ENCODE measurements at places on chromosomes 4 and X.

DNA sequence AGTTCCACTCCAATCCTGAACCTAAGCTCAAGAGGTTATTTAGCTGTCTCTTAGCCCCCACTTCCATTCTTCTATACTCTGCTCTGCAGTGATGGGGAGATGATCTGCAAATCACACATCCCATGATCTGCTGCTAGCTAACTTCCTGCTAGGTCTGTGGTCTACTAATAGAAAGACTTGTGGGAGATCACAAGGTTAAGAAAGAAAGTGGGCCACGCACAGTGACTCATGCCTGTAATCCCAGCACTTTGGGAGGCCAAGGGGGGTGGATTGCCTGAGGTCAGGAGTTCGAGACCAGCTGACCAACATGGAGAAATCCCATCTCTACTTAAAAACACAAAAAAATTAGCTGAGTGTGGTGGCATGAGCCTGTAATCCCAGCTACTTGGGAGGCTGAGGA is 471.1 kb upstream of the NWD2 start:
- no peak for DNase-seq

- DNase-seq = no peak
These were observed 34.5 kb downstream of the RNF175 start for GRCh38 chr4:153725136-153725830.

DNA sequence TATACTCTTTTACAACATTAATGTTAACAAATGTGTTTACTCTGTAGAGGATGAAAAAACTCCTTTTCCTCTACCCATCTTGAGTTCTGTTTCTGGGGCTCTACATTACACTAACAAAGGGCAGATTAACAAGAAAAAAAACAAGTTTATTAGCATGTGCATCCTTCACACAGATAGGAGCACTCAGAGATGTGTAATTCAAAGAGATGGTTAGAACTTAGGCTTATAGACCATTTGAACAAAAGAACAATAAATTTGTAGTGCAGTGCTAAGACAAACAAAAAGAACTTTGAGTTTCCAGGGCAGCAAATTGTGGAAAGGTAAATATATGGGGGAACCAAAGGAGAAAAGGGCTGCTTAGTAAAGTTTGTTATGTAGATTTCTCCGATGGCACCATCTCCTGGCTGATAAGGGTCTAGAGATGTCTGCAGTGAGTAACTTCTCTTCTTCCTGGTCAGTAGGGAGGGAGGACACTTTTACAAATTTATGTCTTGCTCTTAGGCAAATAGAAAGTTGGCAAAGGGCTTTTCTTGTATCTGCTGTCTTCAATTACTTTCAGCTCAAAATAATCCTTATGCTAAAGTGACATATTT is 1249.9 kb upstream of the TENM3 start:
- DNase-seq = no peak

DNA sequence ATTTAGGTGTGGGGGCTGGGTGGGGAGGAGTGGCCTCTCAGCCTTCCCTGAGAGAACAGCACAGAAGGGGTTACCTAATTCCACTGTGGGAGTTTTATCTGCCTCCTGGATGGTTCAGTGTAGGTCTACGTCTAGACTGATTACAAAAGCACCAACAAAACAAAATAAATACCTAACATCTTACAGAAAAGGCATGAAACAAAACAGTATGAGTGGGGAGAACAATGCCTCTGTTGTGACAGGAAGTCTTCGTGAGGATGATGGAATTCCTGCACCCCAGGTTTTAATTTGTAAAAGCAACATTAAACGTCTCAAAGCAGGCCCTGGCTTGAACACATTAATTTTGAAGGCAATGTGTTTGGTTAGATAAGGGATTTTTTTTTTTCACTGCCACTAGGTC is 112.1 kb upstream of the GPC4 start:
- DNase-seq = no peak

DNA sequence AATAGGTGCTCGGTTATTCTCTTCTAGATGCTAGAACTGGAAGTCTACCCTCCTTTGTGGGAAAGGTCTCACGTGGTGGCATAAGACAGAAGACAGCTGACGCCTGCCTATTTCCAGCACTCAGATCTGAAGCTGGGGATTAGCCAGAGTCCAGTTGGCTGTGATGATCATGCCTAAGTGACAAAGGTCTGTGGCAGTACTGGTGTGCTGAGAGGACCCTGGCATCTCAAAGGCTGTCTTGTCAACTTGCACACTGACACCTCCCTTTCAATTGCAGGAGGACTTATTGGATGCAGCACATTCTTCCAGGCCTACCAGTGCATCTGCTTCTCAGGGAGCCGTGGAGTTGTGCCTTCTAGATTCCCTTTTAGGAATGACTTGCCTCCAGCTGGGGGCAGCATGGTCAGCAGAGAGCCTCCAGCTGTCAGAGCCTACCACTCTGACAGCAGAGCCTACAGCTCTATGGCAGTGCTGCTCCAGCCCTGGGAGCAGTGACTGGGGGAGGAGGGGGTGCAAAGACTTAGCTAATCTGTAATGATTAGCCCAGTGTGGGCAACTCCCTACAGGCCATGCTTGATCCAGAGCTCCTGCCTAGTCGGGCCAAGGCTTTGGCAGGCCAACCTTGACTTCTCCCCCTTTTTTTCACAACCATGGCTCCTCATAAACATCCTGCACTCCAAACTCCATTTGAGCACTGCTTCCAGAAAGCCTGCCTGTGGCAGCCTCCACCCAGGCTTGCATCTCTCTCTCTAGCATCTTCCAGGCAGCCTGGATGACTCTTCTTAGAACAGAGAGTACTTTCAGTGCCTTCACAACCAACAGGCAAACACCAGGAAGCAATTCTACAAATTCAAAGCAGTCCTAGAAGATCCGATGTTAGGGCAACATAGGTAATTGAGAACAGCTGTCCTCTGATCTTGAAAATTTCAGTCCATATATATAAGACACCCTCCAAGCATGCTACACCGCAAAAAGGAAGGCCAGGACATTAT is 13.8 kb upstream of the FGFBP2 start:
- DNase-seq = no peak

DNA sequence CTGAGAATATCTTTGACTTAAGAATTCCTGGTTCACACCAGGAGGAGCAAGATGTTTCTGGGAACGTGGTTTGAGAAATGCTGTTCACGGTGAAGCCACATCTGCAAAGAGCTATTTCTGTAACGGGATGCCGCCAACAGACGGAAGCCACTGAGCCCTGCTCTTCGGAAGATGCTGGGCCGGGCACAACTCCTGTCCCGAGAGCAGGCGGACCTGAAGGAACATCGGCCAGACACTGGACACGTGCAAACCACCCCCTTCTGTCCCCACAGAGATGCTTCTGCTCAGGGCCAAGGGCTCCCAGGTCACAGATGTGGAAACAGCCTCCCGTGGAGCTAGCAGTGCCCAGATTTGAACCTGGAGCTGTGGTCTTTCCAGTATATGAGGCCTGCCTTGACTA is 24.3 kb downstream of the HMX1 start:
- DNase-seq = no peak

- no peak for DNase-seq
These were observed 67.4 kb downstream of the DMP1 start for GRCh38 chr4:87717276-87718031.

DNA sequence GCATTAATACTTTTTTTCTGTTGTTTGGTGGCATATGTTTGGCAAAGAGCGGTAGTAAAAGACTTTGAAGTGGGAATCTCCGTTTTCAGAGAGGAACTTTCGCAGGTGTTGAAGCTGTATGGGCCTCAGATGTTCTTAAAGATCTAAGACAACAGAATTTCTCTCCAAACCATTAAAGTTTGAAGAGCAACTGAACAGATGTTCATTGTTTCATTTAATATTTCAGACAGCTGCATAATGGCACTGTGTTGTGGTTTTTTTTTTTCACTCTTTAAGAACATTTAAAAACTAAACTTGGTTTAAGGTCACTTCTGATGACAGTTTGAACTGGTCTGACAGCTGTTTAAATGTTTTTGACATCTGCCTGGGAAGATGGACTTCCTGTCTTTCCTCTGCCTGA is 882.7 kb upstream of the PCDH10 start:
- DNase-seq = no peak

GRCh38 chr4:184620212-184620867 is 28.9 kb downstream of the CASP3 start:
- DNase-seq = no peak

GRCh38 chr4:102404431-102404969 is 59.2 kb upstream of the SLC39A8 start:
- no peak for DNase-seq

DNA sequence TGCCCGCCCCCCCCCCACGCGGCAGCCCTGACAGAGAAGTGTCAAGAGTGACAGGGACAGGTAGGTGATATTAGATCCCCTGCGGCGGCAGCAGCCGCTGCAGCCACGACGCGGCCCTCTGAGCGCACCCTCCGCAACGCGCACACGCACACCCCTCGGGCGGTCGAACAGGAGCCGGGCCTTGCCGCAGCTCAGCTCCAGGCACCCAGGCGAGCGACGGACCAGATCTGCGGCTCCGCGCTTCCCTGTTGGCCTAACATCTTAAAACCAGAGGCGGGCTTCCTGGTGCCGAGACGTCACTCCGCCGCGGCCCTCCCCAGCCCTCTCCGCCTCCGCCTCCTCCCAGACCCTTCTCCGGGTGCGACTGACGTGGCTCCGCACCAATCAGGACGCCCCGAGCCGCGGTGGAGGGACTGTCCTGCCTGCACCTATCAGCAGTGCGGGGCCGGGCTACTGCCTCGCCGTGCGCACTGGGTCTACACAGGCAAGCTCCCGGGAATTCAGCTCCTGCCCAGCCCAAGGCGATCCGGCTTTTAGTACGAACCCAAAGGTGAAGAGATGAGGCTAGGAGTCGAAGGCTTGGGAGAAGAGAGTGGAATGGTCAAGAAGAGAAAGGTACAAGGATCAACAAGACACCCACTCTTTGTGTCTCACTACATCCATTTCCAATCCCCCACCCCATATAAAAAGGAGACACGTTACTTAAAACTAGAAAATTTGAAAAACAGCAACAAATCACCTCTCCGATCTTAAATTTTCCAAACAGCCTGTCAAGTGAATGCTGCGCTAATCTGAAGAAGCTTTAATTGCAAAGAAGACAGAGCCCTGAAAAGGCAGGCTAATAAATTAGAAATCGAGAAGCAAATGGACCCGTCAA is at the start of gene PITX2:
PITX2 (minus strand) TSS at position 237 of the 877 bp plus-strand sequence. CDS start 617 bp downstream, outside the sequence.
- DNase-seq = no peak

Measured in stimulated activated CD4-positive, alpha-beta T cell treated with anti-CD3 and anti-CD28 coated beads, Interleukin-1b, Interleukin-23, amount 100 ng/mL, for 1 hour (primary cell).